ENCODE measurements at places on chromosomes 11 and 22.
A peak's percentile ranks its signal among the peaks of the same experiment; 100 is the strongest.

DNA sequence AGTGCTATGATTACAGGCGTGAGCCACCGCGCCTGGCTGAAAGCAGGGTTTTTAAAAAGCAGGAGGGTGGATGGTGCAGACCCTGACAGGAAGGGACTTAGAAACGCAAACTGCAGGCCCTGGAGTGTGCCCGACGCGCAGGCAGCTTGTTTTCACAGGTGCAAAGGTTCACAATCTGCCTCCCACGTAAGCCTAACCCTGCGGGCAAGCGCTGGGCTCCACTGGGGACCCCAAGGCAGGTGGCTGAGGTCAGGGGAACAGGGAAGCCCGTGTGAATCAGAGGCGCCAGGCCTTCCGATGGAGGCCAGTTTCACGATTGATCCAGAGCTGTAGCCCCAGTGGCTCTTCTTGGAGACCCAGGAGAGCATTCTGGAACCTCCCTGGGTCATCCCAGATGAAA is 256.3 kb downstream of the BRD1 start:
- DNase-seq: no peak

DNA sequence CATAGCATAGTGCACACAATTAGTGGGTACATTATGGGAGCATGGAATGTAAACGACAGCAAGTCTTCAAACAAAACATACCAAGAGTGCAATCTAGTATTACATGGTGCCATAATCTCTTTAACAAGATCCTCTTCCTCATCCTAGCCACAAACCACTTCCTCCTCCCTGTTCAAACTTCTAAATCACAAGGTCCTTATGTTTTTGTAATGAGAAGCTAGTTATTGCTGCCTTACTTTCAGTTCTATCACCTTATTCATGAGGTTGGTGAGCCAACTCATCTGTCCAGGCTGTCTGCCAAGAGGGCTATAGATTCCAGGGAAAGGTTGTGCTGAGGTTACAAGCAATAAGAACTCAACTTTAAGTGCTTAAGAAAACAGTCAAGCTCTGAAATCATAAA is 195.4 kb upstream of the ARHGAP20 start:
- no peak for DNase-seq

DNA sequence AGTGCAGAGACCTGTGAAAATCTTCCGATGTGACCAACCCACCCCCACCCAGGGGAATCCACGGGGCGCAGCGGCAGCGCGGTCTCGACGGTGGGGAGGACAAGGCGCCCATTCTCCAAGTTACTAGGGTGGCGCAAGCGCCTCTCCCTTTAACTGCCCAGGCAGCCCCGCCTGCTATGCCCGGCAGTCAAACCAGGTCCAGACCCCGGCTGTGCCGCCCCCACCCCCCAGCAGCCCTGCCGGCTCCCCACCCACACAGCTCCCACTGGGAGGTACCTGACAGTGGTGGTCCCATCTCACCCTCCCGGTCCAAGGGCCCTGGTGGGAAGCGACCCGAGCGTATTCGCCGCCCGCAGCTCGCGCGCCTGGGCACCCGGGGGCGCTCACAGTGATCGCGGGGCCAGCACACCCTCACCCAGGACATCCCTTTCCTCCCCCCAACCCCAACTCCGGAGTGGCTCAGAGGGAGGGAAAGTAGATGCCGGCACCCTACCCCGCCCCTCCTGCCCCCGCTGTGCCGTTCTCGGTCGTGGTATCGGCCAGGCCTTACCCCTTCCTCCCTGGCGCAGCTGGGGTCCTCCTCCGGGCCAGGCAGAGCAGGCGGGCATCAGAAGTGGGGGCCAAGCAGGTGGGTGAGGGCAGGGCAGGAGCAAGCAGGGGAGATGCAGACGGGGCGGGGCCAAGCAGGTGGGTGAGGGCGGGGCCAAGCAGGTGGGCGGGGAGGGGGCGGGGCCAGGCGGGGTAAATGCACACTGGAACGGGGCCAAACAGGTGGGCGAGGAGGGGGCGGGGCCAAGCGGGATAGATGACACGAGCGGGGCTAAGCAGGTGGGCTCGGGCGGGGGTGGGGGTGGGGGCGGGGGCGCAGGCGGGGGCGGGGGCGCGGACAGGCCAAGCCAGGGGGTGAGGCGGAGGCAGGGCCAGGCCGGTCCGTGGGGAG is at the start of gene TRPM5:
Gene TRPM5, minus strand, starts transcription at position 634 of the 940 bp plus-strand sequence. CDS start 21,478 bp downstream, outside the sequence.
- DNase-seq: no peak

GRCh38 chr11:134783234-134783633 is 371.2 kb upstream of the B3GAT1 start:
- DNase-seq: no peak

DNA sequence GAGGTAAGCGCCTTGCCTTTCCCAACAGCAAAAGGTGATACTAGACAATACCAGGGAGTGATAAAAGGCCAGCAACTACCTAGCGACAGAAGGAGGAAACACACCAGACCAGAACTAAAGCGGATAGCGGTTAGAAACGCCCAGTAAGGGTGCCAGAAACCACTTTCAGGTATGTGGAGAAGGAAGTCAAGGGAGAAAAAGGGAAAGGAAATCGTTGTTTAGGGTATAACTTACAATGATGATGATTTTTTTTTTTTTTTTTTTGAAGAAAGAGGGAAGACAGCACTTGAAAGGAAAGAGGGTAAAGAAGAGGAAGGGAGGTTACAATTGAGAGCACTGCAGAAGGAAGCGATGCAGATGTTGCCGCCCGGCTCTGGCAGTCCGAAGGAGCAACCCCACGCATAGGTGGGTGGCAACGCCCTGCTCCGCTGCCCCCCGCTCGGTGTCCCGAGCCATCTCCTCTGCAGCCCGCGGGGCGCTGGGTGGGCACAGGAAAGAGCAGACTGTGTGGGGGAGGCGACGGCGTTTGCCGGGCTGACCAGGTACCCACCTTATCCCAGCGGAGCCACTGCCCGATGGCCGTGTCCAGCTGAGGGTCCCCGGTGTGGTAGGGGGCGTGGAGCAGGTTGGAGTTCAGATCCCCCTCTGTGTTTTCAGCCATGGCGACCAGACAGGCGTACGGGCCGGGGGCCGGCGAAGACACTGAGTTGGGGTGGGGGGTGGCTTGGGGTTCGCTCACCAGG is 561 bp downstream of the PGM2L1 start:
- DNase-seq: peak; percentile 9

- no peak for DNase-seq
Observed at GRCh38 chr11:112858289-112859023, 102.8 kb upstream of the NCAM1 start.

- no peak for DNase-seq
Observed at GRCh38 chr11:121479698-121480238, 27.0 kb upstream of the SORL1-AS1 start.

GRCh38 chr11:128271401-128271800 is 316.0 kb downstream of the ETS1 start:
- no peak for DNase-seq

Measured in renal cortex interstitium (tissue), 15 donors.